ENCODE measurements at places on chromosomes 1 and 21.

DNA sequence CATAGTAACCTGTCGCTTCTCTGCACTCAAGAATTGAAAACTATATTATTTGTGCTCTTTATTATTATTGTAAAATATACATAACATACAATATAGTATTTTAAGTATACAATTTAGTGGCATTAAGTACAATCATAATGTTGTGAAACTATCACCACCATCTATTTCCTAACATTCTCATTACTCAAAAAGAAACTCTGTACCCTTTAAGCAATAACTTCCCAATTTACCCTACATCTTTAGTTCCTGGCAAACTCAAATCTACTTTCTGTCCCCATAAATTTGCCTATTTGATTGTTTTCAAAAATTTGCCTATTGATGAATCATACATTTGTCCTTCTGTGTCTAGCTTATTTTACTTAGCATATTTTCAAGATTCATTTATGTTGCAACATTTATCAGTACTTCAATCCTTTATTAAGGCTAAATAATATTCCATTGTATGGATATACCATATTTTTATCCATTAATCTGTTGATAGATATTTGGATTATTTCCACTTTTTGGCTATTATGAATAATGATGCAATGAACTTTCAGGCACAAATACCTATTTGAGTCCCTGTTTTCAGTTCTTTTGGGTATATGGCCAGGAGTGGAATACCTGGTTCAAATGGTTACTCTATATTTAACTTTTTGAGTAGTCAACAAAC lies 99.6 kb upstream of the DMRTA2 start:
- DNase-seq = no peak

DNA sequence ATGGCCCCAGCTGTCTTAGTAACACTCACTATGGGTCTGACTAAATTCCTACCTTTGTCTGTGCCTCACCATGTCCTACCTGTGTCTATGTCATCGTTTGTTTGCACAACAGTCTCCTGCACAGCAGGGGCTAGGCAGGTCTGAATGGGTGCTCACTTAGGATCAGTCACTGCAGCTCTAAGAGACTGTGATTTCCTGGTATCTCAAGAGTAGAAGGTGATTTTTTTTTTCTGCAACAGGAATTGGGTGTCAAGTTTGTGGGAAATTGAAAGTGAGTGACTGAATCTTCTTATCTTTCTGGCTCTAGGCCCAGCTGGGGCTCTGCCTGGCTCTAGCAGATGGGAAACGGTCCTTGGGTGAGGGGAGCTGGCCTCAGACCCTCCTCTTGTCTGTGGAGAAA lies 46.4 kb upstream of the TRABD2B start:
- no peak for DNase-seq

DNA sequence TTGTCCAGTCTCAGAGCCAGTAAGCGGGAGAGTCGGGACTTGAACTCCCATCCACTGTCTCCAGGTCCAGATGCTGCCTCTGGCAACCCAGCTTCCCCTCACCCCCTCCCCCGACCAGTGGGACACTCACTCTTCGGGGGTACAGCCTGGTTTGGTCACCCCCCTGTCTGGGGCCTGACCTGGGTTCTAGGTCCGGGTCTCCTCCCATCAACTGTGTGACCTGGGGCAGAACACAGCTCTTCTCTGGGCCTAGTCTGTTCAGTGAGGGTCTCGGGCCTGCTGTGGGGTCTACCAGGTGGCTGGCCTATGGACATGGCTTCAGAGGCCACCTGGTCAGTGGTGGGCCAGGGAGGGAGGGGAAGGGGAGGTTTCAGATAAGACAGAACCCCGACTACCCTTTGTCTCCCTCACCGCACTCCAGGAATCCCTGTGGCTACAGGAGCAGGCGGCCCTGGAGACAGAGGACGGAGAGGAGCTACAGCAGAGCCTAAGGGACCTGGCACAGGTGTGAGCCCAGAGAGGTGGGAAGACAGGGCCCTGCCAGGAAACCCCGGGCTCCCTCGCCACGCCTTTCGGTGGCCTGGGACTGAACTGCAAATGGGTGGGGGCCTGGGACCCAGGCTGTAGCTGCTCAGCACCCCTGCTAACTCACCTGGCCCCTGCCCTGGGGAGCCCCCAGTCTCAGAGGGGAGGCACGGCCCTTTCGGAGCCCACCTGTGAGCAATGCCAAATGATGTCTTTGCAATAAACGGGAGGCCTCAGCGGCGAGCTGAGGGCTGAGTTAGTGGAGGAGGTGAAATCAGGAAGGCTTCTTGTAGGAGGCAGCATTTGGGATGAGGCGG lies 4.1 kb upstream of the NBPF3 start:
- DNase-seq = no peak

DNA sequence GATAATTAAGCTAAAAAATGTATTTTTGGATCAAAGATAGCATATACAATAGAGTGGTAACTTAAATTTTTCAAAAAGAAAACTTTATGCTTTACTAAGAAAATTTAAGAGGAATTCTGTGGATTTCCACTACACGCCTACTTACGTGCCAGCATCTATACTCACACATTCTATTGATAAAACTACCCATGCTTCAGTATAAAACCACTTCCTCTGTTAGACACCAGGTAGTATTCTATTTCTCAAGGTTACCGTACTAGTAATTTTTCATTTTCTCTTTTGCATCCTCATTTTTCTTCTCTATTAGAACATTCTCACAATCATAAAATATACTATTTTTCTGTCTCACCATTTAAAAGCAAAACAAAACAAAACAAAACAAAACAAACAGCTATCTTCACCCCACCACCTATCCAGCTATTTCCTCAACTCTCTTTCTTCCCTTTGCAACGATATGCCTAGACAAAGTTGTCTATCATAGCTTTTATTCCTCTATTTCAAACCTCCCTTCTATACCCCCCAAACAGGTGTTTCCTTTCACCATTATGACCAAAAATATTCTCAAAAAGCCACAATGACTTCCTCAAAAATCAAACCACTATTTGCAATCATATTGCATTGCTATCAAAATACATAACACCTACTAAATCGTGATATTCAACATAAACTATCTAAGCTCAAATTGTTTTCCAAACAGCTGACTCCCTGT lies 1652.0 kb downstream of the MRPL39 start:
- no peak for DNase-seq

DNA sequence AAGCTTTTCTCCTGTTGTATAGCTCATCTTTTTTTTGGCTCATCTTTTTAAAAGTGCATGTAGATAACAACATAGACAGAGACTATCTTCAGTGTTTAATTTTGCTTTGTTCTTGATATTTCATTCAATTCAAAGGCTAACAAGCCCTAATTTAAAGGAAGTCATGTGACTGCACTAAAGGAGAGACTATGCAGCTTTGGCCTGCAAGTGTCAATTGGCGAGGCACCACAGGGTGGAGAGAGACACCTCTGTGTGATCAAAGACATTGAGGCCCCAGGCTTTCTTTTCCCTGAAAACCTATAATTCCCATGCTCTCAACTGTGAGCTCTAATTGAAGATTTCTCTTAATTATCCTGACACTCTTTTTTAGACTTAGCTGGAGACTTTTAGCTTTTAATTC lies 53.6 kb downstream of the CHODL start:
- DNase-seq = no peak

- DNase-seq = no peak
Measured at GRCh38 chr1:26957306-26957705, 3.0 kb downstream of the KDF1 start.

DNA sequence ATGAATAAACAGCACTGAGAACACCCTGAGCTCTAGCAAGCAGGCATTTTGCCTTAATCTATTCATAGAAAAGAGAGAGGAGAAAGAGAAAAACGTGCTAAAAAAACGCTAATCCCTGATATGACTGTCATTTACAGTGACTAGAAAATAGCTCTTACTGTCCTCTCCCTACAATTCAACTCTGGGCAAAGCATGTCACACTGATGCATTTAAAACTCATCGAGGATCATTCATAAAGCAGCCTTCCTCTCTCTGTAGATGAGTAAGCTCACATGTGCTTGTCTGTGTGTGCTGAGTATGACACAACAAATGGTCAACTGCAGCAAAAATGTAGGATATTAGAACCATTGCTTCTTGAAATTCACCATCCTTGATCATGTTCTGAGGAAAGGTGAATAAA lies 109.0 kb downstream of the SGIP1 start:
- DNase-seq = no peak

- DNase-seq = no peak
Measured at GRCh38 chr1:27451343-27451742, 38.6 kb downstream of the WASF2 start.

DNA sequence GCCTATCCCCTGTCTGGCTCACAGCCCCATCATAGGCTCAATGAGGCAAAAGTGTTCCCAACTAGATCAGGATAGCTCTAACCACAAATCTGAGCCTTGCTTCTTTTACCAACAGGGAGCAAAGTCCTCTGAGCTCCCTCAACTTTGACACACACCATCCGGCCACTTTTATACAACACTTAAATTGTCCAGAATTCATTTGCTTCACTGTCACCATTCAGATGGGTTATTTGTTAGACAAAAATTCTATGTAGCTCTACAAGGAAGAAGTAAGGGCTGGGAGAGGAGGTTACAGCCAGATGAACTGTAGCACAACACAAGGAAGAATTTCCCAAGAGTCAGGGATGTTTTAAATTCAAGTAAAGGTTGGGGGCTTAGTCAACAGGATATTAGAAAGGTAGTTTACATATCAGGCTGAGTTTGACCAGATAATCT lies 50.8 kb downstream of the TGFBR3 start:
- DNase-seq = no peak

- DNase-seq = no peak
Measured at GRCh38 chr1:211474451-211474850, 17.5 kb downstream of the RD3 start.

DNA sequence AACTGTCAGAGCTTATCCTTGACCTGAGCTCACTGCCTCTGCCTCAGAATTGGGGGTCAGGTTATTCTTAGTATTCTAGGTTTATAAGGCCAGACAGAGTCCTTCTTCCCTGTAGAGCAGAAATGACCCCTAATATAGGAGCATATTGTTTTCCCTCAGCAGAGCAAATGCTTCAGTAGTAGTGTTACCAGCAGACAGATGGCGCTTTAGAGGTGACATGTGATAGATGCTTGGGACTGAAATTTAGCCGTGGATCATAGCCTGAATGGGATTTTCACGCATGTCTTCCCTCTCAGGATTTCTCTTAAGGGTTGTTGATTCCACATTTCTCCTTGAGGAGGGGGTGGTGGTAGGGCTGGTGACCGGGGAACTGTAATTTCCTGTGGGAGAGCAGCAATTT lies 24.5 kb downstream of the ADARB1 start:
- no peak for DNase-seq
